ENCODE measurements at places on chromosomes 16 and 17.

GRCh38 chr16:87432330-87432915, 40.3 kb downstream of the MAP1LC3B start:
- DNase-seq = no peak

DNA sequence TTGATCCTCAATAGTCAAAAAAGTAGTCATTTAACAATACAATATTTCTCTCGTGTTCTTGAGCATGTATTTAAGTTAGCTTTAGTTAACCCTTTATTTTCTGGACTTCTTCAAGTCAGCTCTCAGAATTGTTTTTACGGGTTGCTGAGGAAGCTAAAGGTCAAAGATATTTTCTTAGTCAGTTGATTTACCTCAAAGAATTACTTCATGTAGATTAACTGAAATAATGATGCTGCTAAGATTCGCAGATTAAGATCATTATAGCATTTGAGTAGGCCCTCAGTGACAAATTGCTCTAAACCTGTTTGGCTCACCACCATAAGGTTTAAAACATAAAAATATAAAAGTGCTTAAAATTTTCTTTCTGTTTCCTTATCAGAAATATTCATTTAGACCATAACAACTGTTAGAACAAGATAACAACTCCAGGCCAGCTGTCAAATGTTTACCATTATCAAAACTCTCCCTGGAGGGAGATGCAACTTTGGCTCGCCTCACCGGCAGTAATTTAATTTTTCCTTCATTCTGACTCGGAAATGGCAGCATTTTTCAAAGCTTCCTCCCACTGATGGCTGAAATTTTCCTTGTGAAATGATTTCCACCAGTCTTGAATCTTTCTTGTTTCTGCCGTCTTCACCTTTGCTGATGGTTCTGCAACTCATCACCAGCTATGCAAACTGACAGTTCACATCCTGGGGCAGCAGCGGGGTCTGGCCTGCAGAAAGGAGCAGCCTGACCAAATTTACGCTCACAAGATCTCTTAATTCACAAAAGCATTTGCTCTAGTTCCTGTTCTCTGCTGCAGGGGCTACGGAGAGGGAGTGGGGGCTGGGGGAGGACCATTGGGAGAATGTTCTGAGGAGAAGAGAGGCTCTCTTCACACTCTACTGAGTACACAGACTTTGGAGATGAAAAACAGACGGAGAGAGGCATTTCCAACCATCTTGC, 254.8 kb upstream of the TBX2 start:
- no peak for DNase-seq

- DNase-seq = no peak
Observed at GRCh38 chr16:85750827-85751697, at the start of gene C16orf74. TSS of gene C16orf74 (minus strand) at chr16:85751096. CDS start at chr16:85735217, 15,879 bp downstream.

GRCh38 chr16:64996641-64997040, 125.2 kb downstream of the CDH11 start:
- no peak for DNase-seq

GRCh38 chr17:14489986-14490385, 189.1 kb downstream of the HS3ST3B1 start:
- DNase-seq = no peak

- DNase-seq = no peak
Observed at GRCh38 chr17:73430848-73431247, 119.0 kb upstream of the CDC42EP4 start.

GRCh38 chr16:49833796-49834530, 21.9 kb downstream of the ZNF423 start:
- DNase-seq = no peak

DNA sequence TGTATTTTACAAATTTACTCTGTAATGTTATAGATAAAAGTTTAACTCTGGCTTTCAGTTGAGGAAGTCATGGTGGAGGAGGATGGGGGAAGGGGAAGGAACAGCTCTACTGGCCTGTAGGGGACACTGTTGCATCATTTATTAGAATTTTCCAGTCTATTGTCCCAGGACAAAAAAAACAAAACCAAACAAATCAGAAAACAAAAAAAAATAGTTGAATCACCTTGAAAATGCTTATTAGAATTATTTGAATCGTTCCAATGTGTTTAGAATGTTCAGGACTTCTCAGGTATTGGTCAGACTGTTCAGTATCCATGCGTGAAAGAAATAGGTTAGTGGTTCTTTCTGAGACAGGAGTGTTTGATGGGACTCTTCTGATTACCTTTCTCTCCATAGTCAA, 242.0 kb downstream of the FTO start:
- DNase-seq = no peak

- no peak for DNase-seq
Observed at GRCh38 chr16:14649816-14650215, 17.1 kb downstream of the BFAR start.

DNA sequence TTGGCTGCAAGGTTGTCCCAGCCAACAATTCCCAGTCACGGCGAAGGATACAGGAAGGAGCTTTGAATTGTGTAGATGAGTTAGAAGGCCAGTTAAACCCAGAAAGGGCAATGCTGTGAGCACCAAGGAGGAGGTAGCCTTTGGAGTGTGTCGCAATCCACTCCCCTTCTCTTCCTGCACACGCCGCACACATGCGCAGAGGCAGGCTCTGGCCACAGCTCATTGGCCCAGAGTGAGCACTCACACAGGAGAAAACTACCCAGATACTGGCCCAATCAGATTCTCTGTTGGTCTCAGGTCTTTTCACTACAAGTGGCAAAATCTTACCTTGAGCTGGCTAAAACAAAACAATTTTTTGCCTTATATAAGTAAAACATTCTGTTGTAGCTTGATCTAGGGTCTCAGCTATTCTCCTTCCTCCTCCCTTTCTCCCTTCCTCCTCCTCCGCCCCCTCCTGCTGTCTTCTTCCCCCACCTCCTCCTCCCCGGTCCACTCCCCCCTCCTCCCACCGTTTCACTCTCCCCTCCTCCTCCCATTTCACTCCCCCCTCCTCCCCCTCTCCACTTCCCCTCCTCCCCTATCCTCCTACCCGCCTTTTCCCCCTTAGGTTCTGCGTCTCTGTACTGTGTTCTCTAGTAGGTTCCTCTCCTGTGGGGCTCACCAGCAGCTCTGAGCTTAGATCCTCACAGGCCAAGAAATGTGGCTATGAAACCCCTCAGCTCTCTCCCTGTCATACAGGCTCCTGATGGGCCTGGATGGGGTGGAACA, 344.9 kb downstream of the CPPED1 start:
- peak; percentile 29 for DNase-seq

All from activated naive CD4-positive, alpha-beta T cell (primary cell).